ENCODE measurements at places on chromosomes 3 and 15.
A peak's percentile ranks its signal among the peaks of the same experiment; 100 is the strongest.

DNA sequence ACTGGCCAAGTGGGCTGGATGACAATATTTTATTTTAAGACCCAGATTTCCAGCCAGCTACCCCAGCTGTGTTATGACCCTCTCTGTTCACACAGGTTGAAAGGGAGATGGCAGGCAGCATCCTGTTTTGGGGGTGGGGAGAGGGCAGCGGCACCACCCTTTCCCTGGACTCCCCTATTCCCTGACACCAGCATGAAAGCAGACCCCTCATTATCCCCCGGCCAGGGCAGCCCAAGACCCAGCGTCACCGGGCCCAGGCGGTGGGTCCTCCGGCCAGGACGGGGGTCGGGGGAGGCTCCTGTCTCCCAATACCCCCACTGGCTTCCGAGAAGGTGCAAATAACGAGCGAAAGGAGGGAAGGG lies 127.6 kb upstream of the MEF2A start:
- DNase-seq: no peak

DNA sequence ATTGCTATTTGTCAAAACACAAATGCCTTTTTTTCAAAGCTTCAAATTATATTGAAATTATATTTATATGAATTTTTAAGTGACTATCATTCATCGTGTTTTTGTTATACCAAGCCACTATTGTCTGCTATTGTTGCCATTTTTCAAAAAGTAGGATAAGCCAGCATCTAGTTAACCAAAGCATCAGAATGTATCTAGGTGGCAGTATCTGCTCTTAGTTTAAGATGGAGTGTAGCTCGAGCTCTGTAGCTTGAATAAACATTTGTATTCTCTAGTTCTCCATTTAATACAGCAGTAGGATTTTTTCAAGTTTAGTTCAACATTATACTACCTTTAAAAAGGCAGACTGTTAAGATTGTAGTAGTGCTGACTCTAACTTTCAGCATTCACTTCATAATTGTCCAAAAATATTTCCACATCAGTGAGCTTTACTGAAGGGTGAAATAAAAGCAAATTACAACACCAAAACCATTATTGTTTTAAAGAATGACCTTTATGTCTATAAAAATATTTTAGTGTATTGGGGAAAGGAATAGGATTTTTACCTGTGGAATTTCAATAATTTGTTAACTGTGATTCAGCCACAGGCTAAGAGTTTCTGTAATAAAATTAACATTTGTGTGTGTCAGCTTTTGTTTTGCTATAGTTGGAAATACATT lies 19.6 kb upstream of the C15orf61 start:
- DNase-seq: peak; percentile 49

DNA sequence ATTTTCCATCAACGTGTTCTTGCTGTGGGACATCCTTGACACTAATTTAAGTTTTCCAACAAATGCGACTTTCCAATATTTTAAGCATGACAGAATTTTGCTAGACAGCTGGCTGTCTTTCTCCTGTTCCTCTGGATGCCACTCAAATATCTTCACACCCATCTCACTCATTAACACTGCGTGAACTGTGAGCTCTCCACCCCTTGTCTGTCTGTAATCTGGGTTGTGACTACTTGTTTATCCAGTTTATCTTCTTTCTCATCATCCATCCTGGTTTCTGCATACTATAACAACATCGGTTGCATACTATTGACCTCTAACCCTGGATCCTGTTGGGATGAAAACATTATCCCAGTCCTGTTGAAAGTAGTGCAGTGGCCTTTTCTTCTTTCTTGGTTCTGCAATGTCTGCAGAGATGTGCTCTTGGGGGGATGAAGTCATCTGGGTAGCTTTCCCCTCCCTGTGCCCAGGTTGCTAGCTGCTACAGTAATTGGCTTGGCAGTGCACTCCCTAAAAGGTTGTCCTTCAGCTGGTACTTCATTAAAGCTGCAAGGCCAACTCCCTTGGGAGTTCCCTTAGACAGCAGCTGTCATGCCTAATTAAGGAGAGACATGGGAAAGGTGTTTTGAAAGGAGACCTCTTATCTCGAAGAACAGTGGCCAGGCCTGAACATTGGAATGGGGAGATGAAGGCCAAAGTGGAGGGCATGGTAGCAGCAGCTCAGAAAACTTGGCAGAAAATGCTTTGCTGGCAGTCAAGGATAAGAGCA lies 24.7 kb downstream of the KAT2B start:
- DNase-seq: no peak

- no peak for DNase-seq
Observed at GRCh38 chr15:51307811-51308210, 30.6 kb downstream of the CYP19A1 start.

DNA sequence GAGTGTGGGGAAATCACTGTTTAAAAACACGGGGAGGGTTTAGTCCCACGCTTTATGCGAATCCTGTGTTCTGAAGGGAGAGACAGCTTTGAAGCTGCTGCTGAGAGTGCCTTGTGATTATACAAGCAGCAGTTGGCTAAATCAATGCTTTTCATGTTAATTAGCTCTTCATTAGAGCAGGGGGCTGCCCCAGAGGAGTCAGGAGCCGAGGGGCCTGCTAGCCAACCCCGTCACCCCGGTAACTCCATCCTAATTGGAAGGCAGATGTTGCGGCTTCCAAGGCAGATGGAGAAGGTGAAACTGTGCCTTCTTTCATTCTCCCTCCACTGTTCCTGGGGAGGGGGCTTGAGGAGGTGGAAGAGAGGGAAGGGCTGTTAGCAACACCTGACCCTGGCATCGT lies 92.4 kb upstream of the ANKRD34C start:
- DNase-seq: no peak

DNA sequence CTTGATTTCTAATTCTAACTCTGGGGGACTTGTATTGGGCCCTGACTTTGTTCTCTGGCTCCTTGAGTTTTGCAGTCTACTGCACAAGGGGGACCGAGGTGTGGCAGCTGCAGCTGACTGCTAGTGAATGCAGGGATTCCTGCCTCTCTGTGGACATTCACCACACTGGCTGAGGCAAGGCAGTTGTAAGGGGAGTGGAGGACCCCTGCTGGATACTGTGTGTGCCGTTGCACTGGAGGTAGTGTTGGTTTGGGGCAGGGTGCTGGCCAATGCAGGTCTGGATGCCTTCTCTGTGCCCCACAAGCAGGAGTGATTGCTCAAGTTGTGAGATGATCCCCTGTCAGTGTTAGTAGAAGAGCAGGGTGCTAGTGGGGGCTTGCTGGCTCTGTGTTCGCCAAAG lies 626.1 kb downstream of the SQOR start:
- no peak for DNase-seq

GRCh38 chr3:187481426-187481825 lies 113.2 kb downstream of the RTP4 start:
- DNase-seq: no peak

DNA sequence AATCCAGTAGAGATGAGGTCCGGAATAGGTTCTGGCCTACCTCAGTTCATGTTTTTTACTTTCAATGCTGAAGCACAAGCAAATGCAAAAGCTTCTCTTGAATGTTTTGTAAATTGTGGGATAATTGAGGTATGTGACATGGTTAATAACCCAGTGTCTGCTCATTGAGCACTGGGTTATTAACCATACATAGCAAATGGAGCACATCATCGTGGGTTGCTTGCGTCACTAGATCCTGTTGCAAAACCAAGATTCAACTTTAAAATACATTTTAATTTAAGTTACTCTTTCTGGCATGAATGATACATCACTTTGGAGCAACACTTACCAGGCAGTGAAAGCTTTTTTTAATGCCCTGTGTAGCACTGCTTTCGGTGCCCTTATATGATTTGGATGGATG lies 165.6 kb downstream of the IGF1R start:
- DNase-seq: no peak

DNA sequence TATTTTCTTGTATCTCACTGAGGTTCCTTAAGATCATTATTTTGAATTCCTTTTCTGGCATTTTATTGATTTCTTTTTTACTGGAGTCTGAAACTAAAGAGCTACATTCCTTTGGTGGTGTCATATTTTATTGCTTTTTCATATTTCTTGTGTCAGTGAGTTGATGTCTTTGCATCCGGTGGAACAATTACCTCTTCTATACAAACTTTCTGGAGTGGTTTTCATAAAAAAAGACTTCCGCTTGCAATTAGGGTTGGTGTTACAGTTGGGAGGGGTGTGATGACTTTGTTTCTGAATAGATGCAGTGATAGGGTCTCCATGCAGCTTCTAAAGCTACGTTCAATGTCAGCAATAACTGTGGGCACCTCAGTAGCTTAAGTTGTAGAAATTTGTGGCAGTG lies 181.7 kb downstream of the LPP start:
- no peak for DNase-seq

GRCh38 chr3:69696367-69696766 lies 42.9 kb upstream of the MITF start:
- no peak for DNase-seq

GRCh38 chr15:33742306-33742705 lies 226.0 kb upstream of the CHRM5 start:
- DNase-seq: peak; percentile 13

DNA sequence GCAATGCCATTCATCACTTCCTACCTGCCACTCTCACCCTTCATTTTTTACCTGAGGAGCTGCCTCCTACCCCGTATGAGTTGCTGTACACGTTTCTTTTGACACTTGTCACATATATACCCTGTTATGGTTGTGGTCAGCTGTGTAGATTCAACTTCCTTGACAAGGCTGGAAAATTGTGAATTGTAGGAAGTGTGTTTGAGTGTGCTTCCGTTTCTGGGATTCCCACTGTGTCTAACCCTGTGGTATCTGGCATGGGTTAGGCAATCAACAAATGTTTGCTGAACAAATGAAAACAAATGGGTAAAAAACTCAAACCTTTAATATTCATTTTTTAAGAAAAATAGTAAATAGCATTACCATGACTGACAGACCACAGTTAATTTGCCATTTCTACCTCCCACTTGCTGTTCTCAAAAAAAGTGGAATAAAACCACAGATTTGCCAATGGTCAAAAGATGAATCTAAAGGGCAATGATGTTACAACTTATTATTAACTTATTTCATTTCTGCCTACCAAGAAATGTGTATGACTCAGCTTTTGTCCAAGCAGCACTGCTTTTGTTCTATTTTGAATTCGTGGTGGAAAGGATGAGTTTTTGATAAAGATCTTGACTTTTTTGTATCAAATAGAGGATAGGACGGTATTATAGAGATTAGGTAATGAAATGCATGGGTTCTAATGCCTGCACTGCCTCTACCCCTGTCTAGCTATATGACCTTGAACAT lies 404.6 kb downstream of the LPP start:
- DNase-seq: peak; percentile 51

DNA sequence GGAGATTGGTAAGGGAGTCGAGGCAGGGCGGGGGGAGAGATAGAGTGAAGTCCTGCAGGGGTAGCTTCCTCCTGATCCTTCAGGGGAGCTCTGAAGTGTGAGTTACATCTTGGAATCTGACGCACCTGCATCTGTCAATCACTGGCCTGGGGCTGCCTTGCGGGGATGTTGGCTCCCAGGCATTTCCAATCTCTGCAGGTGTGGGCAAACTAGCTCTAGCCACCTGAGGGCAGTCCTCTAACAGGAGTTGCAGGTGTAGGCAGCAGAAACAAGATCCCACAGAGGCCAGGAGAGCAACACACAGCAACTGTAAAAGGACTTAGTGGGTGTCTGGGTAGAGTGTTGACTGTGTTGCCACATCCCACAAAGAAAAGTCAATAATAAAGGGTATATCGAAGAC lies 63.6 kb downstream of the ZNF621 start:
- DNase-seq: no peak

DNA sequence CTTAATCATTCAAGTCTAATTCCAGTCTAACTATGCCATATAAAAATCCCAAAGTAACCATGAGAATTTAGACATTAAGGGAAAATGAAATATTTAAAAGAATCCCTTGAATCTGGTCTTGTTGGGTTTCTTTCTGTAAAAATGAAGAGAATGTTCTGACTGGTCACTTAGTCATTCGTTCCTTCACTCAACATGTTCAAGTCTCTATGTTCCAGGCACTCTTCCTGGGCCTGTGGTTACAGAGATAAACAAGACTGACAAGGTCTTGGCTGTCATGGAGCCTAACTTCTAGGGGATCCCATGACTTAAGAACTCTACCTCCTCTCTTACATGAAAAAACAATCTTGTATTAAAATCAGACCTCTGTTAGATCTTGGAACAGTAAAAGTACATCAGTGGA lies 638.6 kb upstream of the TBL1XR1 start:
- DNase-seq: peak; percentile 96

GRCh38 chr3:71018799-71019198 lies 564.7 kb downstream of the FOXP1 start:
- no peak for DNase-seq

GRCh38 chr3:175150812-175151401 lies 291.8 kb downstream of the NAALADL2 start:
- peak; percentile 9 for DNase-seq

DNA sequence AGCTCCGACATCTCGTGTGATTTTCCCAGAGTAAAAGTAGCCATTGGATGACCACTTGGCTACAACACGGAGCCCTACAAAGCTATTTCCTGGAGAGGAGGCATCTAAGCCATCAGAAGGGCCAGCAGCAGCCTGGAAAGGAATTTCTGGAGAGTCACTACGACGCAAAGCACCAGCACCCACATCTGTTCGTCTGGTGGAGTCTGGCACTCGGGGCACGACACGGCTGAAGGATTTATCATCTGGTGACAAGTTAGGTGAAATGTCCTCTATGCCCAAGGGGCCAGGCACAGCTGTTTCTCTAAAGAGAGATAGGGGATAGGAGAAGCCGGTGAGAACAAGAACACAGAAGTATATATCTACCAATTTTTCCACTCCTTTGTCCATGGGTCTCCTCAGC lies 49.5 kb downstream of the TUBGCP4 start:
- no peak for DNase-seq

DNA sequence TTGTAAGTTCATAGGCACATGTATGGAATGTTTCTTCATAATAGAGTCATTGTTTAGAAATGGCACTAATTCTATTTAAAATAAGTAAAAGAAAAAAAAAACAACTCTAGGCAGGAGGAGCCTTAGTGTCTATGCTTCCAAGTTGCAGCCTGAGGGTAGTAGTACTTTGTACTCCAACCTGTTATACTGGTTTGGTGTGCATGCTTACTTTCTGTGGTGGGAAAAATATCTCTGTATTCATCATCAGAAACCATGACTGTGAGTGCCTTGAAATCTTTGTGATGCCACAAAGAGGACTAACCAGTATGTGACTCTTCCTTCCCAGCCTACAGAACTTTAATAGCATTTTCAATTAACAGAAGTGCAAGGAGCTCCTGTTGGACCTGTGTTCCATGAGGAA lies 4.4 kb downstream of the NAALADL2 start:
- DNase-seq: no peak

DNA sequence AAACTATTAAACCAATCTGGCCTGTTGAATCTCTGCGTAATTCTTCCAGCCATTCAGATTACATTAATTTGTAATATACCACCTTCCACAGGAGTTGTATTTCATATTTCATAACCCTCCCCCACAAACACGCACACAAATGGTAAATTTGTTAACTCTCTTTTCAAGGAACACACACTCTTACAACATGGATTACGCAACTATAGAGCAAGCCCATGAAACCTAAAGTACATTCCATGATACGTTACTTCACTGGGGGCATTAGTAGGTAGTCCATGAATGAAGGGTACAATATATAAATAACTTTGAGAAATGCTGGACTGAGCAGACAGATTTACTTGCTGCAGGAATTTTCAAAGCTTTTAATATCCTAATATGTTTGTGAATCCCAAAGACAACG lies 65.0 kb downstream of the TRIM69 start:
- no peak for DNase-seq

- no peak for DNase-seq
Observed at GRCh38 chr15:79962178-79962577, 8.8 kb downstream of the BCL2A1 start.

GRCh38 chr3:154835639-154836038 lies 244.5 kb upstream of the MME start:
- DNase-seq: no peak

- DNase-seq: no peak
Observed at GRCh38 chr3:140708815-140709214, 31.0 kb downstream of the TRIM42 start.

- DNase-seq: no peak
Observed at GRCh38 chr15:91630090-91630489, 223.4 kb upstream of the SLCO3A1 start.
